ENCODE measurements at places on chromosomes 6 and 20. TPM values are rescaled to one million over a fixed set of nuclear protein-coding genes. Genes with fewer than 3 reads are reported as not detected.

- DNase-seq = no peak
Measured at GRCh38 chr6:52227495-52227894, 16.8 kb downstream of the IL17F start.

The C4B gene
- total RNA-seq = 57.7 TPM

DNA sequence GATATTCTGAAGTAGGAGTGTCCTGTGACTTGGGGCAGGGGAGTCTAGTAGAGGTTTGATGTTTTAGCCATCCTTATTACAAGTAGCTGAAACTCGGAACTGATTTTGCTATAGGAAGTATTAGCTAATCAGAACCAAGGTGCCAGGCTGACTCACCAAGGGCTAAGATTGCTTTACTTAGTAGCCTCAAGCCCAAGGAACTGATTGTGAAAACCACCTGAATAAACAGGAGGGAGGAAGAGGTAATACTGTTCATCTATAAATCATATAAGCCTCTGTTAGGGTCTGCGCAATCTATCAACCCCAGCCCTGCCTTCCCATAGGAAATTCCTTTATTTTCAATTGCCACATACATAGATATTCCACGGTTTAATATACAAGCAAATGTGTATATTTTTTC lies 54.4 kb downstream of the GNAS start:
- peak; percentile 62 for DNase-seq

The TMEM151B gene
- total RNA-seq = under 0.01 TPM

DNA sequence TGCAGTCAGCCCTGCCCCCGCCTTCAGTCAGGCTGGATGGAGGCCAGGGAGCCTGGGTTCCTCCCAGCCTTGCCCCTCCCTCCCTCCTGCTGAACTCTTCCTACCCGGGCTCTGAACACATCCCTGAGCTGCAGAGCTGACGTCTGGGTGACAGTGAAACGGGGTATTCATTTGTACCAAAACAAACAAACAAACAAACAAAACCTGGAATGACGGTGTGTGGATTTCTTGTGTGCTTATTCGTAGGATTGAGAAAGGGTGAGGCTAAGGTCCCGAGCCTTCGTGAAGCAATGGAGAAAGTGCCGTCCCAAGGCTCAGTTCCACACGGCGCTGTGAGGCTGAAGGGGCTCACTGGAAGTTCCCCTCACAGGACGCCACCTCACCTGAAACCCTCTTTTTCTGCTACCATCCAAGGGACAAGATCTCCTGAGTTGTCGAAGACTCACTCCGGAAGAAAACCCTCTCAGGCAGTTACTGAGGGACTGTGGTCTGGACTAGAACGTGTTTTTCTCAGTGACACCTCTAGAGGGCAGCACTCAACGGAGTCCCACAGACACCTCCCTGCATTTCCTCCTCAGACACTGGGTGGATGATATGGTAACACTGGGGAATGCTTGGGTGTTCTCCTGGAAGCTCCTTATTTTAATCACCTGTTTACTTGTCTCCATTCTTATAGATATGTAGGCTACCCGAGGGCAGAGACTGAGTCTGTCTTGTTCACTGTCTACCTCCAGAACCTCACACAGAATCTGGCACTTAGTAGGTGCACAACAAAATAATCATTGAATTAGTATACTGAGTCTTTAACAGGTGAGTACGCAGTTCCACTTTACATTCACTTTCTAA lies 27.3 kb downstream of the GSTA3 start:
- DNase-seq = peak; percentile 83

DNA sequence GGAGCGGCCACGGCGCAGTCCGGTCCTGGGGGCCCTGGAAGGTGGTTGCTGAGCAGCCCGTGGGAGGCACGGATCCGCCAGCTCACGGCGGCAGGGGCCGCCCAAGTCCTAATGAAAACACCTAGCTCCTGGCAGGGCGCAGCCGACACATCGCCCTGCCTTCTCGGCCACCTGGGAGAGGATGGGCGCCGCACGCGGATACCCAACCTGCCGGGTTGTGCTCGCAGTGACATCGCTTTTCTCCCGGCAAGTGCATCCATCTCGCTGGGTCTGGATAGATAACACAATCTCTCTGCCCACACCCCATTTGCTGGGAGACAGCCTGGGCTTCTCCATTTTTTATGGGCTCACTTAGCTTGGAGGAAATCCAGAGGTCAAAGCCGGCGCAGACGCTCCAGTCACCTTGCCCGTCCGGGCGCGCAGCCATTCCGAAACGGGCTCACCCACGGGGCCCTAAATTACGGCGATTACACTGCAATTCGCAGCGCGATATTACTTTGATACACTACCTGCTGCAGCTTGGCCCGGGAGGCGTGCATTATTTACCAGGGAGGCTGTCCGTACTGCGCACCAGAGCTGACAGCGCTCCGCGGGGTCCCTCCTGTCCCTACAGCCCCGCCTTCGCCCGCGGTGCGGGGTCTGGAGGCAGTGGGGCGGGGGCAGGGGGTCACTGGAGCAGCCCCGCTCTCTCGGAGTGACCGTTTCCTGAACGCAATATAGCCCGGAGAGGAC lies 36.2 kb upstream of the CCDC167 start:
- no peak for DNase-seq

DNA sequence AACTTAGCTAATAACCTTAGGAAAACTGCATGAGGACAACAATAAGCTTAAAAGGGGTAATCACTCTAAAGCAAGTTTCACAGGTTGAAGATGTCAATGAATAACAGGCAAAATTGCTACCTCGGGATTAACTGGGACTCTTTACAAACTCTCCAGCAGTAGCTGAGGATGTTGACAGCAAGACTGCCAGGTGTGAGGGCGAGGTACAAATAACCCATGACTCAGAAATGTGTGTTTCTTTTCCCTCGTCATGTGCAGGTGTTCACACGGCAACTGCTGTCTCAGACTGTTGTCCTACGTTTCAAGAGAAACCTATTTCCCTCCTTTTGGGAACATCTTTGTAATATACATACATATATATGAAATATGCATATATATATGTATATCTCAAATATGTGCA lies 15.9 kb downstream of the BCAS1 start:
- DNase-seq = peak; percentile 60

GRCh38 chr20:25039697-25040437 lies 18.1 kb downstream of the ACSS1 start:
- peak; percentile 97 for DNase-seq

- DNase-seq = peak; percentile 80
Measured at GRCh38 chr20:36093025-36093803, 61.3 kb upstream of the EPB41L1 start.

DNA sequence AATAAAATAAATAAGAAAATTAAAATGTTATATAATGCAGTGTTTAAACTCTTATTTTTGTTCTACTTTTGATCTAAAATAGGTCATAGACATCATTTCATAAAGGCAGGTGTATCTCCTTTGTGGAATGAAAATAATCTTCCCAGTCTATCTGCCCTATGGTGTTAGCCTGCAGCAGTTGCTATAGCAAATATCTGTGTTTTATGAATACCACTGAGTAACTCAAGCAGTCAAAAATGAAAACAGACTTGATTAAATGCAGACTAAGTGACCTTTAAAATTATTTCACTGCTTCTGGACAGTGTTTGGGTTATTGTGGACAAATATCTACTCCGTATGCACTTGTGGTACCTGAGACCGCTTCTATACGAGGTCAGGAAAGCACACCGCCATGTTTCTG lies 11.8 kb downstream of the HTR1B start:
- no peak for DNase-seq

- no peak for DNase-seq
Measured at GRCh38 chr6:8872589-8872988, 437.2 kb upstream of the SLC35B3 start.

The OVOL2 gene
- 15.8 TPM for total RNA-seq

The OR2J3 gene
- not detected for total RNA-seq

The FAM217A gene
- total RNA-seq = not detected

- peak; percentile 40 for DNase-seq
Measured at GRCh38 chr20:22686097-22686496, 101.7 kb upstream of the FOXA2 start.

GRCh38 chr6:136226674-136227377 lies 23.3 kb downstream of the MTFR2 start:
- DNase-seq = no peak

DNA sequence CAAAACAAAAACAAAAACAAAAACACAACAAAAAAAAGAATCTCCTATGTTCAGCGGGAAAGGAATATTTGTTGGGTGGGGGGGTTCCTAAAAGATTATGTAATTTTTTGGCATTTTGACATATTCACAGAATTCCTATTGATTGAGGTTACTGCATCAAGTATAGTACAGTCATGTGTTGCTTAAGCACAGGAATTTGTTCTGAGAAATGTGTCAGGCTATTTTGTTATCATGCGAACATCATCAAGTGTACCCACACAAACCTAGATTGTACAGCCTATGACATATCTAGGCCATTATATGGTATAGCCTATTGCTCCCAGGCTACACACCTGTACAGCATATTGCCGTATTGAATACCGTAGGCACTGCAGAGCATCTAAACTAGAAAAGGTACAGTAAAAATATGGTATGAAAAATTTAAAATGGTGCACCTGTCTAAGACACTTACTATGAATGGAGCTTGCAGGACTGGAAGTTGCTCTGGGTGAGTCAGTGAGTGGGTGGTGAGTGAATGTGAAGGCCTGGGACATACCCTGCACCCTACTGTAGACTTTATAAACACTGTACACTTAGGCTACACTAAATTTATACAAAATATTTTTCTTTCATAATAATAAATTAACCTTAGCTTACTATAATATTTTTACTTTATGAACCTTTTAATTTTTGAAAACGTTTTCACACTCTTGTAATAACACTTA lies 110.6 kb downstream of the CDKAL1 start:
- DNase-seq = no peak

GRCh38 chr6:160051390-160051789 lies 70.2 kb upstream of the SLC22A1 start:
- DNase-seq = no peak

DNA sequence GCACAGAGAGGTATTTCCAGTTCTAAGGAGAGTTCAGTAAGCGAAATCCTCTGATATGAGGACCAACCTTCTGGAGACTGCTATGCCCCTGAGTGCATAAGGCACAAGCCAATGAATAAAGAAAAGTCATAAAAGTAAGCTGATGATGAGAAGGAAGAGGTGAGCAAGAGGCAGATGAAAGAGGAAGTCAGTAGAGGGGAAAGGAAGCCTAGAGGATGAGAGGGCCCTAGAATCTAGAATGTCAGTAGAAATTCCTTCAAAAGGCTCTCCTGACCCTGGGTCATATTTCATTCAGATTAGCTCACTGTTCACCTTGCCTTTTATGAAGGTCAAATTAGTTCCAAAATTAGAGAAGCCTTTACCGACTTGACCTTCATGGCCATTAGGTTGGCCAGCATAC lies 209.2 kb downstream of the CD83 start:
- no peak for DNase-seq

The SPAG4 gene
- total RNA-seq = 17.9 TPM

The RAD21L1 gene
- not detected for total RNA-seq

The HIVEP2 gene
- total RNA-seq = 16.5 TPM

The KCNK5 gene
- total RNA-seq = 16.9 TPM

- no peak for DNase-seq
Measured at GRCh38 chr6:109093732-109094415, 772 bp downstream of the SESN1 start.

The MUC22 gene
- not detected for total RNA-seq

The FAM209B gene
- total RNA-seq = not detected

DNA sequence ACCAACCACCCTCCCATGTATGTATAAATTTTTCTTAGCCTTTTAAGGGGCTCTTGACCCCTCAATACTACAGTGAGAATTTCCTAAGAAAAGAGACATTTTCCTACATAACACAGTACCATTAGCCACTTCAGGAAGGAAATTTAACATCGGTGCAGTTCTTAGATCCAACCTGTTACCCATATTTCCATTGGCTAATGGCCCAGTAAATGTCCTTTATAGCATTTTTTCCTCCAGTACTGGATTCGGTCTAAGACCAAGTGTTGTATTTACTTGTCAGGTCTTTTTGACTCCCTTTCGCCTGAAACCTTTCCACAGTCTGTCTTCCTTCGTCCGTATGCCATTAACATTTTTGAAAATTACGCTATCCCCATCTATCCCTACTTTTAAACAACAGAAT lies 173.4 kb upstream of the PMEPA1 start:
- no peak for DNase-seq

DNA sequence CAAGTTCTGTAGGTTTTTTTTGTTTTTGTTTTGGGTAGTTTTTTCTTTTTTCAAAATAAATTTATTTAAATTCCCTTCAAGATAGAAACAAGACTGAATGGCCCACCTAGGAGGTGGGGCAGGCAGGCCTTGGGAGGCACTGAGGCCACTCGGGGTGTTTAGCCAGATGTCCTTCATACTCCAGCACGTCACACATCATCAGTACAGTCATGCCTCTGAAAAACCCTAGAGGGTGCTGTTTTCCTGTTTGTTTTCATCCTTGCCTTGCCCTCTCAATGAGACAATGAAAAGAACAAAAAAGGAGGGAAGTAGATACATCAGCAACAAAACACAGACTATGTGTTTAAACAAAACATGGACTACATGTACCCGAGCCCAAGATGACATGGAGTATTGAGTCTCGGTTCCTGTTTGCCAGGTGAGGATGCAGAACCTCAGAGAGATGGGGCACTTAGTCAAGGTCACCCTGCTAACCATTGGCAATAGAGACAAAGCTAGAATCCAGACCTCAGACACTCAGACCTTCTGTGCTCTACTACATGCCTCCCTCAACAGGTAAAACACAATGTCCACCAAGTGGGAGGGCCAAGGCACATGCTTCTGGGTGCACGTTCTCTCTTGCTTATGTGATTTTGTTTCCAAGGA lies 26.8 kb upstream of the CLIC5 start:
- peak; percentile 39 for DNase-seq

The LGSN gene
- 0.26 TPM for total RNA-seq

- no peak for DNase-seq
Measured at GRCh38 chr20:57091748-57092111, 174.7 kb downstream of the BMP7 start.

The KHDRBS2 gene
- not detected for total RNA-seq

The SAMD3 gene
- total RNA-seq = 20.4 TPM

- no peak for DNase-seq
Measured at GRCh38 chr6:79079561-79080041, 1.5 kb upstream of the PHIP start.

GRCh38 chr20:1154226-1154625 lies 30.6 kb downstream of the TMEM74B start:
- no peak for DNase-seq

- DNase-seq = no peak
Measured at GRCh38 chr6:3867641-3868502, 18.7 kb downstream of the FAM50B start.

GRCh38 chr6:89270951-89271721 lies 44.0 kb downstream of the GABRR2 start:
- DNase-seq = no peak

The TSHZ2 gene
- 6.0 TPM for total RNA-seq
